ENCODE measurements at places on chromosomes 1 and 21.

DNA sequence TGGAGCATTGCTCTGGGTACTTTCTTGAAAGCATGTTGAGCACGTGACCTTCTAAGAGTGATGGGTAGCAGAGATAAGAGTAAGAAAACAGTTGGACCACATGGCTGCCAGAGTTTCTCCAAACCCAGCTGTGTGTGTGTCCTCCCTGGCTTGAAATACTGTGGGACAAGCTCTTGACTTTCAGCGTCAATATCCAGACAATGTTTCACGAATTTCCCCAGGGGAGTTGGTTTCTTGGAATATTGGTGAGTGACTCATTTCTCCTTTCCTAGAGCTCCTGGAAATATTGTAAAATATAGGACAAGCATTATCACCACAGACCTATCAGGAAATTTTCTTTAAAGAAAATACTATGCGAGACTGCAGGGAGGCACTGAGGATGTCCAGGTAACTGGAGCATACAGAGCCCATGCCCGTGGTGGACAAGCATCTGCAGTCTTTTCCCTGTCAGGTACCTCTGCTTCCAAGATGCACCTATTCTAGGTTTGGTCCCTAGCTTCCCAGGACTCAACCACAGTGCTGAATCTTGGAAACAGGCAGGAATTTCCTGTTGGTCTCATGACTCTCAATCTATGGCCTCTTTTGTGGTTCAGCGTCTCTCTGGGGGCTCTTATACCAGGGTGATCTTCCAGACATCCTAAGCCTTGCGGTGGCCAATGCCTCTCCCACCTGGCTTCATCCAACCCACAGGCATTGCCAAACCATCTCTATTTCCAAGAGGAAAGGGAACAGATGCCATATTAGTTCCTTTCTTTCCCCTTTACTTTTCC is 67.4 kb downstream of the KCNJ6 start:
- no peak for DNase-seq

- peak; percentile 47 for DNase-seq
Observed at GRCh38 chr1:159091607-159092031, 15.1 kb upstream of the AIM2 start.

GRCh38 chr1:213075725-213076124 is 24.7 kb downstream of the RPS6KC1 start:
- no peak for DNase-seq

DNA sequence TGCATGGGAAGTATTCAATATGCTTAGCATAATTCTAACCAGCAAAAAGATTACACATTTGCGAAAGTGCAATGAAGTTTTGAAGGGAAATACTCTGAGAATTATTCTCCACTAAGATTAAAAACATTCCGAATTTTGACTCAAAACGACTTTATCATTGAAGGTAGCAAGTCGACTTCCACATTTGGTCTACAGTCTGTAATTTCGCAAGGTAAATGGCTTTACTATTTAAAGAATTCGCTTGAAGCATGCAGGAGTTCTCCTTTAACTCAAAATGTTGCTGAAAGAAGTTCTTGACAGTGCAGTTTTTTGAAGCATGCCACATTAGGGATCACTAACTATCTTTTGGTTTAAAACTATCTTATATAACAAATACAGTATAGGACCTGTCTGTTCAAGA is 161.0 kb upstream of the HP1BP3 start:
- DNase-seq = no peak

DNA sequence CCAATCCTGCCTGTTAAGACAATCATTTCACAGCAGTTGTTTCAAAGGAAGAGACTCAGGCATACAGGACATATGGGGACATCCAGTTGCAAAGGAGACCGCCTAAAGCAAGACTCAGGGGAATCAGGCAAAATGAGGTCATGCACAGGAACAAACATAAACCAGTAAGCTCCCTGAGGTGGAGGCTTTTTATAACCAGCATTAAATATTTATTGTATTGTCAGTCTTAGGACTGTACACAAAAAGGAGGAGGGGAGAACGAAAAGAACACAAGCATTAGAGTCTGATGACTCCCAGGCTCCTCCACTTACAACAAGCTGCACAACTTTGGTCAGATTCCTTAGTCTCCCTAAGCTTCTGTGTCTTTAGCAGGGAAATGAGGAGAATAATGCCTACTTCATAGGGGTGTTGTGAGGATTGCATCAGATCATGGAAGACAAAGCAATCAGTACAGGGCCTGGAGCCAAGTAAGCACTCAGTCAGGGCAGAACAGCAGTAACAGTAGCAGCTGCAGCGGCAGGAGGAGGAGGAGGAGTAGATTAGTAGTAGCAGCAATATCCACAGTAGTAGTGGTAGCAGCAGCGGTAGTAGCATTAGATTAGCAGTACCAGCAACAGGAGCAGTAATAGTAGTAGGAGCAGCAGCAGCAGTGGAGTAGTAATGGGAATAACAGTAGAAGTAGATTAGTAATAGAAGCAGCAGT is 54.2 kb upstream of the SPATA6 start:
- no peak for DNase-seq

DNA sequence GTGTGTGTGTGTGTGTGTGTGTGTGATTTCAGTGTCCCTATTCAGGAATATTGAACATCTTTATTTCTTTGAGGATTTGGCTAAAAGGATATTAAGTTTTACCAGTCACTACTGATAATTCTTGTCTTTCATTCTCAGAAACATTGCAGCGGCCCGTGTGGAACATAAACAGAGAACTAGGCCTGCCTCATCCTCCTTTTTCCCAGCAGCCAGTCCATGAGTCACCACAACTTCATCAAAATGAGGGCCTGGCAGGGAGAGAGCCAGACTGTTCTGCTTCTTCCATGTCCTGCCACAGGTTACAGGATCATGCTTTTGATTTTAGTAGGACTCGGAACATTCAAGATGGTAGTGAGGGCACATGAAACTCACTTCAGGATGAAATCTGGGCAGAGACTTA is 50.7 kb downstream of the LRIG2 start:
- DNase-seq = no peak

DNA sequence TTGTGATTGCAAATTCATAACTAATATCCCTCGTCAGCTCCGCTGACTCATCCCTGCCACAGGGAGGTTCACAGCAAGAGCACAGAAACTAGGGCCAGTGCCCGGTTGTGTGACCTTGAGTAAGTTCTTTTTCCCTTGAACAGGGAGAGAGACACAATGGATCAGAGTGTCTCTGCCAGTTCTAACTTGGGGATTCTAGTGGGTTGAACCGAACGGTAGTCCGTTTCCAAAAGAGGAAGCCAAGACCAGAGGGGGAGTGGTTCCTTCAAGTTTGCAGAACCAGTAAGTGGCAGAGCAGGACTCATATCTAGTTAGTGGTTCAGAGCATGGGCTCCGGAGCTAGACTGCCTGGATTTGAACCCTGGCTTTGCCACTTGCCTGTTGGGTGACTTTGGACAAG is 4.9 kb upstream of the SHISA4 start:
- DNase-seq = no peak

- no peak for DNase-seq
Observed at GRCh38 chr21:25557180-25557579, 50.1 kb downstream of the MRPL39 start.

All from SK-N-MC (cell line).